ENCODE measurements at places on chromosomes 5 and 9. TPM values are rescaled to one million over a fixed set of nuclear protein-coding genes. Genes with fewer than 3 reads are reported as not detected.

GRCh38 chr9:117074784-117075520 lies 339.9 kb downstream of the ASTN2 start:
- H3K27me3 ChIP-seq = no peaks in the 10 kb centered on the region
- H3K4me1 ChIP-seq = no peaks in the 10 kb centered on the region
- no peak for DNase-seq

- H3K27ac ChIP-seq = no peak overlapping the region
- no peaks in the 10 kb centered on the region for H3K27me3 ChIP-seq
- no peaks in the 10 kb centered on the region for H3K4me1 ChIP-seq
Observed at GRCh38 chr5:155402927-155403640, 389.5 kb downstream of the KIF4B start.

DNA sequence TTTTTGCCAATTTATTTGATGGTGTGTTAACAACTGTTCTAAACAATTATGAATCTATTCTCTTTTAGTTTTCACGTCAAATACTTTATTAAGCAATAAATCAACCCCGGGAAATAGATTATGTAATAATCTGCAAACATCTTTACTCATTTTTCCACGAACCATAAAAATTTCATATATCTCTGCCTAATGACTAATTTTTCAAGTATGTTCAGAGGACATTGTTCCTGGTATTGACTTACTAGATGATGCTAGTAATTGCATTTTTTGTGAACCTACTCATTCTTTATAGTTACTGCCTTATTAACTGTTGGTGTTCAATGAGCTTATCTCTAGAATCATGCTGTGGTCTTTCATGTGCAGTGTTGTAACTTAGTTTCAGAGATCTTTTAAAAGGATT lies 41.0 kb upstream of the FBN2 start:
- H3K4me3 ChIP-seq = no peak overlapping the region
- no peak overlapping the region for H3K27ac ChIP-seq
- no peak for DNase-seq

DNA sequence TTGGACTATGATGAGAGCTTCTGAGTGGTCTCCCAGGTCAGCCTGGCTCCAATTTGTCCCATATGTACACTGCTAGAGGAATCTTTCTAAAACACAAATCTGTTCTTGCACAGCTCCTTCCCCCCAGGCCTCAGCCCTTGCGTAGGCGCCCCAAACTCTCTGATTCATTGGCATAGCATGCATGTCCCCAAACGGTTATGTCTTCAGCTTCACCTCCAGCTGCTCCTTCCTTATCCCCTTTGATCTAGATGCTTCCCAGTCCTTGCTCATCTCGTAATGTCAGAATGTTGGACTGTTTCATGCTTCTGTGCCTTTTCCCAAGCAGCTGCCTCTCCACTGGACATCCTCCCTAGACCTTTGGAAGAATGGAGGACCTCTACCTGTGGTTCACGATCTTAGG lies 60.1 kb upstream of the BASP1 start:
- no peak overlapping the region for H3K4me3 ChIP-seq
- H3K27ac ChIP-seq = no peak overlapping the region
- no peaks in the 10 kb centered on the region for H3K4me1 ChIP-seq
- no peaks in the 10 kb centered on the region for H3K36me3 ChIP-seq

DNA sequence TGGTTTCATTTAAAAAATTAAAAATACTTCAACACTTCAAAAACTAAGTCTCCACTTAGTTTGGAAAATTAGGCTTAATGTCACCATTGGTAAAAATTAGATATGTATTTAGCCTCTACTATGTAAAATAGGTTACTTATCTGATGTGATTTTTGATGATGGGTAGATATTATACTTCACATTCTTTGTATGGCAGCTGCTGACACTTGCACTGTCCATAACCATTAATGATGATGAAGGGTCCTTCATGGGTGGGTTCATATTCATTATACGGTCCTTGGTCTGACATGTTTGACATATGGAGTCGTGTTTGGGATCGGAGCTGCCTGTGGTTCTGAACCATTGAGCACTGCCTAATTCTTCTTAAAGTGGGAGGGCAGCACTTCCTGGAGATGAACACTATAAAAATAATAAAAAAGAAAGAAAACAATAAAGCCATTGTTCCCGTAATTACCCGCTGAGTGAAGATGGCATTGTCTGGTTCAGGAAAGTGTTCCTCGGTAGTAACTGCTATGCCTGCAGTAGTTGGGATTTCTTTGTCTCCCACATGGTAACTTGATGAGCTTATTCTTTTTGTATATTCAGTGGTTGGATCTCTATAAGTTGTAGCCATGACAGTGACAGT lies 2.2 kb downstream of the LRRTM2 start:
- no peaks in the 10 kb centered on the region for H3K36me3 ChIP-seq
- H3K4me1 ChIP-seq = peaks cover 4% of the 10 kb centered on the region
- no peaks in the 10 kb centered on the region for H3K27me3 ChIP-seq

DNA sequence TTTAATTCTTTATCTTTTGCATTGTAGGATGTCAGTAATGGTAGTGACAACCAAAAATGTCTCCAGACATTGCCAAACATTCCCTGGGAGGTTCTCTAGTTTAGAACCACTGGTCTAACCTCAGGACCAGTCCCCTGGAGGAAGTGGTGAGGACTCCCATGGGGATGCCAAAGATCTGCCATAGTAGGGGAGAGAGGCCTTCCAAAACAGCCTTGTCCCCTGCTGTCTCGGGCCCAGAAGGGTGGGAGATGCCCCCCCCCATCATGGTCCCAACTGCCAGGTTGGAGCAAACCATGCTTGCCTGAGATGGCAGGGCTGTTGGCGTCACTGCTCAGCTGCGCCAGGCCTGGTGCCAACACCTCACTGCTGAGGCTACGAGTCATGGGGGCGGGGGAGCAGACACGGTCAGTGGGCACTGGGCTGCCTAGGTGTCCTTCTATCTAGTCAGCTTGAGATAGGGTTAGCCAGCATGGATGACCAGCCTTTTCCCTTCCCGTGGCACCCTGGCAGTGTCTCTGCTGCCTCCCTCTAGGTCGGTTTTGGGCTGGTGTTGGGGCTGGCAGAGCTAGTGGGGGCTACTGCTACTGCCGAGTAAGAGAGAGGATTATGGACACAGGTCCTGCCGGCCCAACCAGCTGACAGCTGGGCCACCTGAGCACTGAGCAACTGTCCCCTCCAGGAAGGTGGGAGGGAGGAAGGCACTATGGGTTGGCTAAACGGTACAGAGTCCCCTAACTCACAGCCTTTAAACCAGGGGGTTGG lies 8.3 kb upstream of the CXXC5 start:
- DNase-seq = no peak
- H3K27ac ChIP-seq = peak overlapping the region; percentile 91
- H3K4me1 ChIP-seq = peaks cover 5% of the 10 kb centered on the region
- no peak overlapping the region for H3K4me3 ChIP-seq

GRCh38 chr9:89686621-89687020 lies 81.8 kb downstream of the GADD45G start:
- H3K36me3 ChIP-seq = no peaks in the 10 kb centered on the region
- H3K27ac ChIP-seq = no peak overlapping the region
- DNase-seq = no peak
- no peaks in the 10 kb centered on the region for H3K27me3 ChIP-seq

- no peak for DNase-seq
- H3K36me3 ChIP-seq = no peaks in the 10 kb centered on the region
- no peaks in the 10 kb centered on the region for H3K27me3 ChIP-seq
- no peaks in the 10 kb centered on the region for H3K4me1 ChIP-seq
- H3K27ac ChIP-seq = no peak overlapping the region
- H3K4me3 ChIP-seq = no peak overlapping the region
Observed at GRCh38 chr5:159244163-159244562, 18.9 kb upstream of the UBLCP1 start.

GRCh38 chr5:111197523-111197922 lies 26.7 kb upstream of the CAMK4 start:
- no peak for DNase-seq
- no peaks in the 10 kb centered on the region for H3K36me3 ChIP-seq
- H3K4me3 ChIP-seq = no peak overlapping the region
- no peaks in the 10 kb centered on the region for H3K4me1 ChIP-seq
- no peaks in the 10 kb centered on the region for H3K27me3 ChIP-seq

- H3K27me3 ChIP-seq = no peaks in the 10 kb centered on the region
- no peaks in the 10 kb centered on the region for H3K4me1 ChIP-seq
- no peak for DNase-seq
- no peaks in the 10 kb centered on the region for H3K36me3 ChIP-seq
Observed at GRCh38 chr5:59209758-59210359, 627.0 kb downstream of the RAB3C start.

DNA sequence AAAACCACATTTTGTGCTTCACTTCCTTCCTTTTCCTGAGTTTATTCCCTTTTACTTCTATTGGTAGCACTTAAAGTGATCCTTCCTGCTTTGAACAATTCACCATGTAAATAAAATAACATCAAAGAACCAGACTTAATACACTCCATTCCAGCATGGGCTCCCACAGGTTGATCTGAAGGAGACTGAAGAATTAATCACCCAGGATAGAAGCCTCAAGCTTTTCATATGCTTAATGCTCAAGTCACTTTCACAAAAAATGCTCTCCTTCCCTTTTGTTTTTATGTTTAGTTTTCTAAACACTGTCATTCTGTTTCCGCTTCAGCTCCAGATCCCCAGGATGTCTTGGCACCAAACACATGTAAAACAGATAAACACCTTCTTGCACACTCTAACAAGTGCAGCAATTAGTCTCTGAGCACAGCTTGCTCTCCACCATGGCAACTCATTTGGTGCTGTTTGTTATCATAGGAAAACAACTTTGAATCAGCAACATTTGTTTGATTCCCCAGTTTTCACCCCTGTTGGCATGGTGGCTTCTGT lies 37.0 kb downstream of the DMRTA1 start:
- no peaks in the 10 kb centered on the region for H3K4me1 ChIP-seq
- no peak overlapping the region for H3K27ac ChIP-seq
- H3K27me3 ChIP-seq = no peaks in the 10 kb centered on the region
- H3K36me3 ChIP-seq = no peaks in the 10 kb centered on the region
- DNase-seq = no peak

DNA sequence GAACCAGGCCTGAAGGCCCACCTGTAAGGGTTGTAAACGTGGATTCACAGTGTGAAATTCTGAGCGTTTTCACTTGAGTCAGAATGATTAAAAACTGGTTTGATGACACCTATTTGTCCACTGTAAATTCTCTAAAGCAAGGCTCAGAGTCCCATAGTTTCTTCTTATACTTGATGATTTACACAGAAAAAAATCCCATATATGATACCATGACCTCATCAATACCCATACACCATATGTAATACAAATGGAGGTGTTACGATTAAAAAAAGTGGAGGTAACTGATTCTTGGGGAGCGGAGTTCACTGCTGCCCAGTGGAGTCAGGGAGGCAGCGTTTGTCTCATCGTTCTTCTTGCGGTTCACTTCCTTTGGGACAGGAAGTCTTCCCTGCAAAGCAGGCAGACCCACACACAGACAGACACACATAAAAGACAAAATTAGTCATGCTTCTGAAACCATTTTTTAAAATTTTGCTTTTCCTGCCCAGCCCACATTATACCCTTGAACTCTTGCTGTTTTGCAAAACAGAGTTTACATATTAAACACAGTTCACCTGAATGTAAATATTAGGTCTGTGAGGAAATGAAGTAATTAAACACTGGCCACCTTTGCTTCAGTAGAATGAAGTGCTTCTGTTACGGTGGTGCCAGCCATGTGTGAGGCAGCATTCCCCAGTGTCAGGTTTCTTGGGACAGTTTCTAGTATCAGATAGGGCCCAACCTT lies 26.2 kb downstream of the NREP start:
- no peak overlapping the region for H3K4me3 ChIP-seq
- no peaks in the 10 kb centered on the region for H3K27me3 ChIP-seq
- H3K4me1 ChIP-seq = no peaks in the 10 kb centered on the region
- no peak for DNase-seq

GRCh38 chr9:137694962-137695875 lies 76.4 kb downstream of the EHMT1 start:
- no peak for DNase-seq
- no peak overlapping the region for H3K4me3 ChIP-seq
- H3K27me3 ChIP-seq = no peaks in the 10 kb centered on the region
- H3K36me3 ChIP-seq = no peaks in the 10 kb centered on the region
- no peak overlapping the region for H3K27ac ChIP-seq

GRCh38 chr5:22910523-22910922 lies 57.4 kb upstream of the CDH12 start:
- no peaks in the 10 kb centered on the region for H3K4me1 ChIP-seq
- no peak overlapping the region for H3K4me3 ChIP-seq
- no peaks in the 10 kb centered on the region for H3K36me3 ChIP-seq
- no peaks in the 10 kb centered on the region for H3K27me3 ChIP-seq
- no peak for DNase-seq
- no peak overlapping the region for H3K27ac ChIP-seq

DNA sequence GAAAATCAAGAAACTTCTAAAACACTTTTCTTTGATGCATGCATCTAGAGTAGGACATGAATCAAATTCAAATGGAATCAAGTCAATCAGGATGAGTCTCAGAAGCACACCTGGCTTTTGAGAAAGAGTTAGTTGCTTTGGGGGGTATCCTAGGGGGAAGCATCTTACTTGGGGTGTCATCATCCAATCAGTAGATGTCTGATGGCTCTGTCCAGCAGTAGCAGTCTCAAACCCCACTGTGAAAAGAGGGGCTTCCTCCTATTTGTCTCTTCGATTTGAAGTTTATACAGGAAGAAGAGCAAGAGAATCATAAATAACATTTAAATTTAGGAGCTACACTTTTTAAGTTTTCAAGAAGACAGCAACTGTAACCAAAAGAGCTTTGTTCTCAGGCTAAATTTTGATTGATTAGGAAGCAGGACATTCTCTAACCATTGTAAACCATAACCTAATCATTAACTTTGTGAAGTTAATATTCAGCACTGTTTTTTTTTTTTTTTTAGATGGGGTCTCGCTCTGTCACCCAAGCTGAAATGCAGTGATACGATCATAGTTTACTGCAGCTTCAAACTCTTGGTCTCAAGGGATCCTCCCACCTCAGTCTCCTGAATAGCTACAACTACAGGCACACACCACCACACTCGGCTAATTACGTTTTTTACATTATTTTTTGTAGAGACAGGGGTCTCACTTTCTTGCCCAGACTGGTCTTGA lies 614.7 kb downstream of the CSNK1G3 start:
- no peak overlapping the region for H3K4me3 ChIP-seq
- no peaks in the 10 kb centered on the region for H3K27me3 ChIP-seq
- no peaks in the 10 kb centered on the region for H3K36me3 ChIP-seq
- DNase-seq = no peak
- no peaks in the 10 kb centered on the region for H3K4me1 ChIP-seq
- H3K27ac ChIP-seq = no peak overlapping the region

- no peaks in the 10 kb centered on the region for H3K27me3 ChIP-seq
- DNase-seq = no peak
- no peak overlapping the region for H3K27ac ChIP-seq
Observed at GRCh38 chr5:15858326-15858725, 321.3 kb downstream of the MARCHF11 start.

- no peak overlapping the region for H3K4me3 ChIP-seq
- H3K27me3 ChIP-seq = no peaks in the 10 kb centered on the region
- DNase-seq = no peak
- no peak overlapping the region for H3K27ac ChIP-seq
- no peaks in the 10 kb centered on the region for H3K36me3 ChIP-seq
Observed at GRCh38 chr9:81634915-81635516, 54.3 kb downstream of the TLE1 start.

Gene CCDC152
- total RNA-seq = 0.88 TPM

Gene CRB2
- 2.3 TPM for total RNA-seq

Gene IL33
- 11.7 TPM for total RNA-seq

Gene ZBTB34
- 9.2 TPM for total RNA-seq

Gene SPATA31A3
- total RNA-seq = not detected

Gene SLC6A3
- total RNA-seq = 0.15 TPM

All from breast epithelium (tissue), 4 donors.